ENCODE measurements at places on chromosomes 13 and 19.

GRCh38 chr13:97499181-97499580, 65.2 kb downstream of the RAP2A start:
- DNase-seq, result no peak

- no peak for DNase-seq
Observed at GRCh38 chr19:9808855-9809824, 9.7 kb downstream of the FBXL12 start.

DNA sequence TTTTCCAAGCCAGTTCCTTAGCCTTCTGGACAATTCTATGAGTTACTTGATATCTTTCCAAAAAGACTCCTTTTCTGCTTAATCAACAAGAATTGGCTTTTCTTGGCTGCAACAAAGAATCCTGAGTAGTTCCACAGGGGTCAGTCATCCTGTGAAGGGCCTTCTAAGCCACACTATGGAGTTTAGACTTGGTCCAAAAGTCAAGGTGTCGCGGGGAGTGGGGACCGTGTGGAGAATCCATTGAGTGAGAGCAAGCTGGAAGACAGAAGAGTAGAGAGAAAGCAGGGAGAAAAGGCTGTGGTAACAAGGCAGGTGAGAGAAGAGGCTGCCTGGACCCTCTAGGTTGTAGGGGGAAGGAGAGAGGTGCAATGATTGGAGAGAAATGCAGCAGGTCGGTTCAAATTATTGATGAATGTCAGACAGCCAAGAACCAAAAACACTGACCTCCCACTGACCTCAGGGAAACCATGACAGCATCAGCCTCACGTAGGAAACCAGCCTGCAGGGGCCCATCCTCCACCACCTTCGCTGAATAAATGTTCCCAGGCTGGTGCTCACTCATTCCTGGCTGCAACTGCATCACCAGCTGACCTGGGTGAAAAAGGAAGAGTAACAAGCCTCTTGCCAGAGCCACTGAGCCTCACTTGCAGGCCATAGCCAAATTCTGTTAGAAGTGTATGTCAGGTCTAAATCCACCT, 7.1 kb upstream of the IFT88 start:
- DNase-seq, result no peak

DNA sequence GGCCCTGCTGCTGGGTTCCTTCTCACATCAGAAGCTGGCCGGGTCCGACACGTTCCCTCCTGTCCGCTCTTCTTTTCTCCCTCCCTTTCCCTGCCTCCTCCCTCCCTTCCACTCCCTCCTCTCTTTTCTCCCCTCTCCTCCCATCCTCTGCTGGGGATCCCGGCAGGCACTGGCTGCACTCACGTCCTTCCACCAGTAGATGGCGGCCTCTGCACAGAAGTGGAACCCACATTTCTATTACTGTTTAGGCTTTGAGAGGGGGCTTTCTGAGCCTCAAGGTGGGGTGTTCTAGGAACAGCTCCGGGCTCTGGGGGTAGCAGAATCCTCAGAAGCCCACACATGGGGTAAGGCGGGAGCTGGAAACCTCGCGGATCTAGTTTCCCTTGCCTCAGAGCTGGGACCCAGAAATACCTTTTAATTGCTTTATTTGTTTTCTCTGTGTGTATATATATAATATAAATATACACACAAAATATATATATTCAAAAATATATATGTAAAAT, 294.2 kb downstream of the ZNF536 start:
- no peak for DNase-seq

DNA sequence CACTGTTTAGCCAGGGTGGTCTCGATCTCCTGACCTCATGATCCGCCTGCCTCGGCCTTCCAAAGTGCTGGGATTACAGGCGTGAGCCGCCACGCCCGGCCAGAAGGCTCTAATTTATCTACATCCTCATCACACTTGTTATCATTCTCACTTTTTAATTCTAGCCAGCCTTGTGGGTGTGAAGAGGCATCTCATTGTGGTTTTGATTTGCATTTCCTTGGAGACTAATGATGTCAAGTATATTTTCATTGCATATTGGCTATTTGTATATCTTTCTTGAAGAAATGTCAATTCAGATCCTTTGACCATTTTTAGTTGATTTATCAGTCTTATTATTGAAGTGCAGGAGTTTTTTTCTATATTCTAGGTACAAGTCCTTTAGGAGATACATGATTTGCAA, 27.7 kb upstream of the HIF3A start:
- DNase-seq, result no peak

DNA sequence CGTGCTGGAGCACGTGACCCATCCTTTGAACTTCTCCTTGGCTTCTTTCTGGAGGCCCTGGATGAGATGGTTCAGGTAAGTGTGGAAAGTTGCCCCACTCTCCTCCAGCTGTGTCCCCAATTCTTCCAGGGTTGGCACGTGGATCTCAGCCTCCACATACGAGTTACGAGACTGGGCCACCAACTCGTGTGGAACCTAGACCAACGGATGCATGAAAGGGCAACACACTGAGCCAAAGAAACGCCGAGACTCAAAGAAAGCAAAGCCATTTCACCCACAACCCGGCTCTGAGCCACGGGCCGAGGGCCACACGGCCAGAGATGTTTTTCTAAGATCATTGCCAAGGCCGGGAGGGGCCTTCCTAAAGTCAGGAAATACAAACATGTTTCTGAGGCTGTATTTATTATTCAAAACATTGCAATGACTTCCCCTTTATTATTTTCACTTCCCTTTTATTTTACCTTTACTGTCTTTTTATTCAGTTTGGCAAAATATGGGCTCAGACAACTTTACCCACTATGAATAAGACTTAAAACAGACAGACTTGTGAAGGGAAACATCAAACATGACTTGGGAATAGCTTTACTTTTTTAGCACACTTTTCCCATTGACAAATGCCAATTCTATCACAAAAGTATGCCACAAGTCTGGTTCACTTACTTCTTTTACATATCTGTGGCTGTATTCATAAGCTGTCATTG, 94.6 kb downstream of the KL start:
- no peak for DNase-seq

GRCh38 chr13:41327994-41328790, 17.1 kb downstream of the NAA16 start:
- DNase-seq, result no peak

- no peak for DNase-seq
Observed at GRCh38 chr19:37329686-37330085, 41.2 kb upstream of the ZNF527 start.

- no peak for DNase-seq
Observed at GRCh38 chr13:45775401-45775963, 73.4 kb downstream of the CBY2 start.

GRCh38 chr13:48412881-48413351, at the start of gene LPAR6:
Gene LPAR6 (minus strand): TSS chr13:48413113. CDS start chr13:48412423, 690 bp downstream.
- no peak for DNase-seq

- no peak for DNase-seq
Observed at GRCh38 chr13:50376895-50377575, 361.8 kb downstream of the KCNRG start.

DNA sequence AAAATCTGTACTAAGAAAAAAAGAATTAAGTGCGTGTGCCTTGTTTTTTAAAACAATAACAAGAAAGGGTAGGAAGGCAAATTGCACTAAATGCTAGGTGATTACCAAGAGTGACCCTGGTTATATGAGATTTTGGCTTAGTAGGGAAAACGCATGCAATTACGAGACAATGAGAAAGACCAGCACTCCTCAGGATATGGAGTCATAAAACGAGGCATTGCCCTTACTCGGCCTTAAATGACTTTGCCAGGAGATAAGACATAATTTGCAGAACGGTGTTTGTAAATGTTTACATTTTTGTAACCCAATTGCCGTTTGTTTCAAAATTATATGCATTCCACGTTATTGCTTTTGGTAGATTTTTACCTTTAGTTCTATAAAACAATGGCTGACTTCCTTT, 179.8 kb downstream of the RBM26 start:
- DNase-seq, result no peak

GRCh38 chr13:99797691-99798090, 173.9 kb downstream of the ZIC5 start:
- no peak for DNase-seq

DNA sequence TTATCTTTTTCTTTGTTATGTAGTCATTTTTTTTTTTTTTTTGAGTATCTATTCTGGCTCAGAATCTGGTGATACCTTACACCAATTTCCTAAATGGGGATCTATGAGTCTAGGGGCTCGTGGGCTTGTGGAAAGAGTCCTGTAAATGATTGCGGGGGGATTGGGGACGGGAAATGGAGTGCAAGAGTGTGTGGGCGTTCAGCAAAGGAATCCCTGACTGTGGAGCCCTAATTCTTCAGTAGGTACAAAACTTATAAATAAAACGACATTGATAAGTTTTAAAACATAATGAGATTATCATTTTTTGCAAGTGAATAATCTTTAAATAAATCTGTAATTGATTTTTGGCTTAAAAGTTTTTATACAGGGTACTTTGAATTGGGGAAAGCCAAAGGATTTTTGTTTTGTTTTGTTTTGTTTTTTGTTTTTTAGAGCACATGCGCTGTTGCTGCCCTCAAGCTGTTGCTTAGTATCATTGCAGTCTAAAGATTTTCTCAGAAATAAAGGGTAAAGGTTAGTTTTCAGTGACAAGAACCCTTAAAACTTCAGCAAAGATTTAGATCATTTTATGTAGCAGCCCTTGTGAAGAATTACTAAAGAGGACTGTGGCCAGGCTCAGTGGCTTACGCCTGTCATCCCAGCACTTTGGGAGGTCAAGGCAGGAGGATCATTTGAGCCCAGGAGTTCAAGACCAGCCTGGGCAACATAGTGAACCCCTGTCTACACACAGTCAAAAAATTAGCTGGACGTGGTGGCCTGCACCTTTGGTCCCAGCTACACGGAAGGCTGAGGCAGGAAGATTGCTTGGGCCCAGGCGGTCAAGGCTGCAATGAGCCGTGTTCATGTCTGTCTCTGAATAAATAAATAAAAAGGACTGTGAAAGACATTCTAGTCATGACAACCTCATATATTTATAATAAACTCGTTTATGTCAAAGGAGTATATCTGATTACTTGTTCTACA, 1.7 kb downstream of the ERCC5 start:
- DNase-seq, result no peak

DNA sequence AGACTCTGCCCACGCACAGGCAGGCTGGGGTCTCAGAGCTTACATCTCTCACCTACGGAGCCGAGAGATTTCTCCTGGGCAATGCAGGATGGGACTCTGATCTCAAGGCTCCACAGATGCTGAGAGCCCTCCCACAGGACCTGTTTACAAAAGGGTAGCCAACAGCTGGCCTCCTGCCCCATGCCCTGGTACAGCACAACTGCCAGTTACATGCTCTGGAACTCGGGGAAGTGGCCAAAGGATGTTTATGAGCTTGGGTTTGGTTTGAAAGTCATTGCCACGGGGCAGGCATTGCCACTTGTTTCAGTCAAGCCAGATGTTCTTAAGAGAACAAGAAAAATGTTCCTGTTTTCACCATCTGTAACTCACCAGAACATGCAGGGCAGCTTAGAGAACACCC, 3.5 kb downstream of the DHRS12 start:
- DNase-seq, result no peak

- no peak for DNase-seq
Observed at GRCh38 chr13:75963302-75963701, 327.2 kb downstream of the LMO7 start.

- no peak for DNase-seq
Observed at GRCh38 chr19:43028866-43029265, 2.6 kb upstream of the PSG11 start.

- no peak for DNase-seq
Observed at GRCh38 chr13:97395447-97396136, 38.4 kb upstream of the RAP2A start.

DNA sequence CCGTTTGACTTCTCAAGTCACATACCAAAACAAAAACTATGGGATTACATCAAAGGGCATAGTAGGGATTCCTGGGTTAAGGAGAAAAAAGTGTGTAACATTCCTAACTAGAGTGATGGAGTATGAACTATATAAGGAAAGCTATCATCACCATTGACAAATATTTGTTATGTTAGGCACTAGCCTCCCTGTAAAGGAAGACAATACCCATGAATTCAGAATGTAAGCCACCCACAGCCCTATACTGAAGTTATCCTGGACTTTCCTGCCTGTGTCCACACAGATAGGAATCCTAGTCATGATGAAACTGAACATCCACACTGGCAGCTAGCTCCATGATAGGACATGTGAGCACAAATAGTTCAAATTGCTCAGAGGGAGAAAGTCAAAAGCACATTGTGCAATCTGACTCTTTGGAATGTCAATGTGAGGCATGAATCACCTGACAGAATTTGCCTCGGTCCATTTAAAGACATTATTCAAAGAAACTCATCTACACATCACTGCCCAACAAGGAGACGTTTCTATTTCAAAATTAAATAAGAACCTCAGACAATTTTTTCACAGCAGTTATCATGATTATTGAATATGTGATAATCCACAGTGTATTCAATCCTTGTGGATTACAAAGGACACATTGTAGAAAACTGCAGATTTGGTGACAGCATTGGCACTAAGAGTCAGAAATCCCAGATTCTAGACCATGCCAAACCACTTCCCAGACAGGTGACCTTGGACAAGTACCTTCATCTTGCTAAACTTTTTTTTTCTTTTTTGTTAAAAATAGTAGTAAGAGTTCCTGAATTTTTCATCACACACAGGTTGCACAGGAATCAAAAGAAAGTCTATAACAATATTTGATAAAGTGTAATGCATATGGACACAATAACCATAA, 529.3 kb downstream of the IRS2 start:
- DNase-seq, result no peak

DNA sequence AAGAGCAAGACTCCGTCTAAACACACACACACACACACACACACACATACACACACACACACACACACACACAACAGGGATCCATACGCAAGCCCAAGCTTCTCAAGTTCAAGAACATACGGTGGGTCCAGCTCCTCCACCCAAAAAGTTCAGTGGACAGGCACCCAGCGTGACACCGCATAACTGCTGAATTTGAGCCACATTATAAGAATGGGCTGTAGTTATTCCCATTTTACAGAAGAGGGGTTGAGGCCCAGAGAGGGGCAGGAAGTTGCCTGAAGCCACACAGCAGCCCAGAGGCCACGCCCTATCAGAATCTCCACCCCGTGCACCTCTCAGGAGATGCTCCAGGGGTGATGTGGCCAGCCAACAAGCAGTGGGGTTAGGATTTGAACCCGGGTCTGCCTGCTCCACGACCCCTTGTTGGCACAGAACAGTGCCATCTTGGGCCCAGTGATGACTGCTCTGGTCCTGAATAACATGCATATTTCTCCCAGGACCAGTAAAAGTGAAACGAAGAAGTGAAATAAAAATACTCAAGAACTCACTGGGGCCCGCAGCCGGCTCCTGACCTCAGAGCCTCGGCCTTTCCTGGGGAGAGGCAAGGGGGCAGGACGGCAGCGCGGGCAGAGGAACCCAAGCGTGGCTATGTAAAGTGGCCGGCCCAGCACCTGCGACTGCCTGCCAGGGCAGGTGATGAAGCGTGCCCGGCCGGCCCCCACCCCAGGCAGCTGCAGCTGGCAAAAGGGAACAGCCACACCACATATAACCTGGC, 61.9 kb downstream of the AP1M1 start:
- no peak for DNase-seq

DNA sequence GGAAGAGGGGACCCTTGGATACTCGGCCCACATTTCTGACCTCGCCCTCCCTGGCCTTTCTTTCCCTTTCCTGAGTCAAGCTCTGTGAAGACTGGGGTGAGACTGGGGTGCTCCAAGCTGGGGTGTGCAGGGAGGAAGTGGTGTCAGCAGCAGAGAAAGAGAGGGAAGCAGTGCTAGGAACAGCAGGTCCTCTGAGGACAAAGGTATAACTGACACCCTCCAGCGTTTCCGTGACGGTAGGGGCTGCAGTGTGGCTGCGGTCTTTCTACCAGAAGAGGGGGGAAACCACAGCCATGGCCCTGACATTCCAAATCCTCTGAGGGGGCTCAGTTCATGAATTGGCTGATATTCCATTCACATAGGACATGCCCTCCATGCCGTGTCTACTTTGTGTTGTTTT, 1.1 kb downstream of the KIR3DL2 start:
- DNase-seq, result no peak
